ENCODE measurements at places on chromosomes 6 and 20.

DNA sequence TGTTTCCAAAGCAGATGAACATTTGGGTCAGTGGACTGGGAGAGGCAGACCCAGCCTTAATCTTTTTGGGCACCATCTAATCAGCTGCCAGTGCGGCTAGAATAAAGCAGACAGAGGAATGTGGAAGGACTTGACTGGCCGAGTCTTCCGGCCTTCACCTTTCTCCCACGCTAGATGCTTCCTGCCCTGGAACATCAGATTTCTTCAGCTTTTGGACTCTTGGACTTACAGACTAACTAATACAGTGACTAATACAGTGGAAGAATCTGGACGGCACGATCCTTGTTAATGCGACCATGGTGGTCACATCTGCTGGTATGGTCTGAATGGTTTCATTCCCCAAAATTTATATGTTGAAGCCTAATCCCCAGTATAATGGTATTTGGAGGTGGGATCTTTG lies 122.6 kb upstream of the NXT1 start:
- no peak for DNase-seq

- no peak for DNase-seq
Observed at GRCh38 chr20:19812696-19813095, 54.6 kb downstream of the RIN2 start.

GRCh38 chr6:33785778-33786177 lies 3.2 kb downstream of the LEMD2 start:
- DNase-seq = no peak

- no peak for DNase-seq
Observed at GRCh38 chr6:3894590-3895311, 45.6 kb downstream of the FAM50B start.

GRCh38 chr20:24790746-24791283 lies 158.3 kb upstream of the CST7 start:
- DNase-seq = no peak

All from stimulated activated CD4-positive, alpha-beta T cell treated with anti-CD3 and anti-CD28 coated beads, Interleukin-1b, Interleukin-23, amount 100 ng/mL, for 24 hours (primary cell).